GM13976 (cell line): ENCODE measurements at places on chromosomes 7 and 10.

DNA sequence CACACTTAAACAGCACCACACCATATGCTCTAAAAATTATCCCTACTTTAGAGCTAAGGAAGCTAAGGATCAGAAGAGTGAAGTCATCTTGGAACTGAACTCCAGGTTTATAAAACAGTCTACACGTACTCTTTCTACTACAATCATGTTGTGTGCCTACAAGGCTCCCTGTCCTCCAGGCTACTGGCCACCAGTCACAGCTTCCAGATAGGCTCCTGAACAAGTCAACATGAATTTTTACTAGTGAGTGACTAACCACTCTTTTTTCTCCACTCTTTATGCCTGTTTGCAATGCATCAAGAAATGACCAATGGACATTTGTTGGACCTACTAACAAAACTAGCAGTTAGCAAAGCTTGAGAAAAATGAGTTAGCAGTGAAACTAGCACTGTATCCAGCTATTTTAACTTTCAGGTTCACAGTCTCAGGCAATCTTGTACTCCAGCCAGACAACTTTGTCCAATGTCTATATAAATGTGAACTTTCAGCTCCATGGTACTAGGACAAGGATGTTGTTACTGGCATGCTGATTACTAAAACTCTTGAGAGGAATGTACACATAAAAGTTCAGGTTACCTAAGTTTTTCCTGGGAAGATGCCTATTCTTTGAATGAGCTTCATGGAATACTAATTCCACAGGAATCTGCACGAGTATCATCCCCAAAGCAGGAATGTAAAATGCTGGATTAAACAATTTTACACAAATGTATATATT lies 180.0 kb downstream of the BTAF1 start:
- no peak for DNase-seq

- DNase-seq, result no peak
These were observed 25.9 kb upstream of the GTPBP4 start for GRCh38 chr10:962342-962741.

- DNase-seq, result no peak
These were observed 65.2 kb downstream of the CREB3L2 start for GRCh38 chr7:137936509-137937201.

DNA sequence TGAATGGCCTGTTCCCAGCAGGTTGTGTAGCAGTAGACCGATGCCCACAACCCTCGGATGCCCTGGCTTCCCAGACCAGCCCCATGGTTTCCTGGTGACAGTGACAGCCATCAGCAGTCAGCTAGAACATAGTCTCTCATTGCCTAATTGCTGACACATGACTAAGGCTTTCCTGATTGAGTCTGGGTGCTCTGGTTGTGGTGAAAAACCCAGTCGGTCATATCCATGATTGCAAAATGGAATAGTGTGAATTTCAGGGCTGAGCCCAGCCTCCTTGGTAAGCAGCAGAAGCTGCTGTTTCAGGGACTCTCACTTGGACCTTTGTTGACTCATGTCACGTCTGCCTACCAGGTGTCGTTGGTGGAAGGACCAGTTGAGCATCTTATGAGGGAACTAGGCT lies 36.6 kb downstream of the POR start:
- no peak for DNase-seq

GRCh38 chr10:119325131-119325530 lies 117.8 kb downstream of the GRK5 start:
- DNase-seq, result no peak

DNA sequence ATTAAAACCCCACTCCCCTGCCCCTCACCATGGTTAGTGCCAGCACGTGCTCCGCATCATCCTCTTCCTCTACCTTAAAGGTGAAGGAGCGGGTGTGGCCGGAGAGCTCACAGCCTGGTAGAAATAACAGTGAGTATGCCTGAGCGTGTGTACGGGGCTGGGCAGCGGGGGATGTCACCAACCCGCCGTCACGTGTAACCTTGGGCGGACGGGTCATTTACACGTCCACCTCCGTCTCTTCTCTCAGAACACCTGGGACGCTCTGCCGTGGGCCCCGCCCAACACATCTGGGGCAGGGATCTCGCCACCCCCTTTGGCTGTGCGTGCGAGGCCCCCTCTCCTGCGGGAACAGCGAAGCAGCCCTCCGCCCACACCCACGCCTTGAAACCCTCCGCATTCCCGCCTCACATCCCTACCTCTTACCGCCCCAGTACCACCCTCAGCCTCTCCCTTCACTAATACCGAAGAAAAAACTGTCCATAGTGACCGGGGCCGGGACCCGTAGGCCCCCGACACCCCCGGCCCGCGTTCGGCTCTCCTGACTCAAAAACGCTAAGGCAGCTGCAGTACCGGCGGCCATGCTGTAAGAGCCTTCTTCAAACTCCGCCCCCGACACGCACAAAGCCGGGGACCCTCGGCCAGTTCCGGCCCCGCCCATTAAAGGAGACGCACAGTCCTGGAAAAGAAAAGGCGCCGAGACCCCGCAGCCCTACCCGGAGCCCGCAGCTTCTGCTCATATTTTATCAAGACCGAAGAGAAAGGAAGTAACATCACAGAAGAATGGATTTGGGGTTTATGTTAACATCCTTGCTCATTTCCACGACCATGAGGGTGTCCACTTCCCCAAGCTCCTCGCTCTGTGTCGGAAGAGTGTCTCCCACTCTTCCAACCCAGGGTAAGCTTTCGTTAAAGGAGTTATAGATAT lies at the start of gene NPM3:
Gene NPM3, minus strand, starts transcription at position 636 of the 925 bp plus-strand sequence. Its CDS starts 56 bp downstream, at position 580.
- peak; percentile 93 for DNase-seq

- DNase-seq, result peak; percentile 36
These were observed 628 bp downstream of the MPLKIP start for GRCh38 chr7:40133561-40134427.

- DNase-seq, result no peak
These were observed 27.8 kb downstream of the GARIN1A start for GRCh38 chr7:128699895-128700294.

- DNase-seq, result no peak
These were observed 232.8 kb downstream of the GLRX3 start for GRCh38 chr10:130368761-130369560.

DNA sequence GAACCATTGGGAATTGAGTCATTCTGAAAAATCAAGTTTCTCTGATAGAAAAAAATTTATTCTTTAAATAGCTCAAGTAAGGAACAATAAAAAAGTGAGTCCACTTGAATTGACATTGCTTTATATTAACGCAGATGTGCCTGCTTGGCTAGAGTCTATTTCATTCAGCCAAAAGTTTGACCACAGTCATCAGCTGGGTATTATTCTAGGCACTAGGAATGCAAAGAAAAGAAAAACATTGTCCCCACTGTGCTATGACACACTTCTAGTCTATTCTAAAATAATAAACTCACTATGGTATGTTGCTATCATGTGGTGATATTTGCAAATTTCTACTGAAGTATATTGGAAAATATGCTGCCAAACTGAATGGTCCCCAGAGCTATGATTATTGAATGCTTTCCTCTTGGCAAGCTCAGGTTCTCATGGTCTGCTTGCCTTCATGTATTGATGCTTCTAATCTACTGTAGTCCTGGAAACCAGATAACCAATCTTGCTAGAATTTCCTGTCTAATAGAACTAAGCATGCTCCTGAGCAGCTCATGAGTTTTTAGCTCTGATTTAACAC lies 8.3 kb downstream of the SFRP4 start:
- DNase-seq, result no peak

DNA sequence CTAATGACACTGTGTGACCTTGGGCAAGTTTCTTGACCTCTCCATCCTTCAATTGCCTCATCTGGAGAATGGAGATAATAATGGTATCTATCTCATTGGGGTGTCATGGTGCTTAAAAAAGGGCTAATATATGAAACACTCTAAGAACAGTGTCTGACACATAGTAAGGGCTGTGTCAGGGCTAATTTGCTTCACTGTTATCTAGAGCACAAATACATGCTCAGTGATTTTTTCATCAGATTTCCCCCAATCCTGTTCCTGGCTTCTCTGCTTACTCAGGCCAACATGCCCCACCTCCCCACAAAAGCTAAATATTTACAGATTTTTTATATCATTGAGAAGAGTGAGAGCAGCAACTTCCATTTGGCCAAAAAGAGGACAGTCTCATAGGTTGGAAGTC lies 20.6 kb downstream of the WIPF3 start:
- no peak for DNase-seq

- DNase-seq, result no peak
These were observed 4.7 kb upstream of the HIP1 start for GRCh38 chr7:75743455-75743859.

DNA sequence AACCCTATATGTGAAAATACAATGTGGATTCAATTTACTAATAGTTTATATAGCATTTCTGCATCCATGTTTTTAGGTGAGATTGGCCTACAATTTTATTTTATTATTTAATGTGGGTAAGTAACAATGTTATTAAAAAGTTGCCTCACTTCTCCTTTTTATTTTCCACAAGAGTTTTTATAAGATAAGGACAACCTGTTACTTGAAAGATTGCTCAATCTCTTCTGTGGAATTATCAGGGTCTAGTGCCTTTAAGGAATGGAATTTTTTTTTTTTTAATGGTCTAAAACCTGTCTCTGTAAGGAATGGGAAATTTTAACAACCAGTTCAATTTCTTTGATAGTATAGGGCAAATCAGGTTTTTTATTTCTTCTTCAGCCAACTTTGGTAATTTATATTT lies 53.9 kb upstream of the RAB18 start:
- DNase-seq, result no peak

DNA sequence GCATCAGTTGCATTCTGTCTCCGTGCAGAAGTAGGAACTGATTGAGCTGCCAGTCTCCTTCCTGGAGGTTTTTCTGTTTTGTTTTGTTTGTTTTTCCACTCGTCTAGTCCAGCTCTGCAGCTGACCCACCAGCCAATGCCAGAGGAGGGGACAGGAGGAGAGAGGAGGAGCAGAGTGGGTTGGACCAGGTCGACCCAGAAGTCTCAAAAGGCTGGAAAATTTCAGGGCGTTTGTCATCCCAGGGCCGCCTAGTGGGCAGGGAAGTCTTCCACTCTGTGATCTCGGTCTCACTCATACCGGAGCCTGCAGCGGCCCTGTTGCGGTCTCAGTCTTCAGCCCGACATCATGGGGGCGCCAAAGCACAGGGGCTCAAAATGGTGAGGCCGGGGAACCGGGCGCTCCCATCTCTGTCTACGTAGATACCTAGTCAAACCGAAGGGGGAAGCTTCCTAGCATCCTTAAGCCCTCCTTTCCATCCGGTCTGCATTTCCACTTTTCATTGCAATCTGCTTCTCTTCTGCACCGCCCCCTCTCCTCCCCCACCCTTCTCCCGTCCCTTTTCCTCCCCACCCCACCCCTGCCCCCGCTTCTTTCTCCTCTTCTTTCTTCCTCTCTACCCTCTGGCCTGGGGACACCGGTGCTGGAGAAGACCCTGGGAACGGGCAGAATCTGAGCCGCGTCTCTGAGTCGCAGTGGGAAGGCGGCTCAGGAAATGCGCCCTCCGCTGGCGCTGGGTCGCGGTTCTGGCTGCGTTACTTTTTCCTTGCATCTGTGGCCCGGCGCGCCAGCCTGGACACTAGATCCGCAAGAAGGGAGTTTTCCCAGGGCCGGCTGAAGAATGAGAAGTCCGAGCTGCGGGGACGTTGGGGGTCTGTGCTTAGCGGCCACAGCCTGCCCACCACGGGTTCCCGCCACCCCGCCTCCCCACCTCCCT lies 16.2 kb upstream of the PAX2 start:
- no peak for DNase-seq

GRCh38 chr7:140153666-140154161 lies 23.1 kb downstream of the KDM7A start:
- peak; percentile 24 for DNase-seq

GRCh38 chr10:86522510-86522855 lies 891 bp upstream of the WAPL start:
- DNase-seq, result no peak

- peak; percentile 64 for DNase-seq
These were observed 72.7 kb downstream of the LHPP start for GRCh38 chr10:124534231-124534798.

DNA sequence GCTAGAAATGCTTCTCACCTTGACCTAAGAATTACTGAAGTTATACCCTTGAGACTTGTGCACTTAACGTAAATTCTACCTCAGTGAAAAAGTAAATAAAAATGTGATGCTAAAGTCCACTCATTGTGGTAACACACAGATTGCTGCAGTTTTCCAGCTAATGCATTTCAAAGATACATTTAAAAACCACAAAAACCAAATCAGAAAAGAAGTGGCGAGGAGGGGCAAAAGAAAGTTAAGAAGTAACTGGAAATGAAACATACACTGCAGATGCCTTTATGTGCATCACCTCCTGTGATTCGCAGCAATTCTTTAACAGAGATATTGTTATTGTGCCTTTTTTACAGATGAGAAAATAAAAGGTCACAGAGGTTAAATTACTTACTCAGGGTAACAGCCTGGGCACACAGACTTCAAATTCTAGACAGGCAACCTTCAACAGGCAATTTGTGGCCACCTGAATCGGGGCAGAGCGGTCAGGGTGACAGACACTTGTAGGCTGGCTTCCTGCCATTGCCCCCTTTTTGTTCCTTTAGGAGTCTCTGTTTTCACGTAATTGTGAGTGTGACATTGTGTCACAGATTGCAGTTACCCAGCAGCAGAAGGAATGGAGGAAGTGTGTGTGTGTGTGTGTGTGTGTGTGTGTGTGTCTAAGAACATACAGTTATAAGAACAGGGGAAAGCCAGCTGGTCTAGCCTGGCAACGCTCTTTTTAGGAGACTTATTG lies 1.9 kb downstream of the WIPF3 start:
- DNase-seq, result no peak

DNA sequence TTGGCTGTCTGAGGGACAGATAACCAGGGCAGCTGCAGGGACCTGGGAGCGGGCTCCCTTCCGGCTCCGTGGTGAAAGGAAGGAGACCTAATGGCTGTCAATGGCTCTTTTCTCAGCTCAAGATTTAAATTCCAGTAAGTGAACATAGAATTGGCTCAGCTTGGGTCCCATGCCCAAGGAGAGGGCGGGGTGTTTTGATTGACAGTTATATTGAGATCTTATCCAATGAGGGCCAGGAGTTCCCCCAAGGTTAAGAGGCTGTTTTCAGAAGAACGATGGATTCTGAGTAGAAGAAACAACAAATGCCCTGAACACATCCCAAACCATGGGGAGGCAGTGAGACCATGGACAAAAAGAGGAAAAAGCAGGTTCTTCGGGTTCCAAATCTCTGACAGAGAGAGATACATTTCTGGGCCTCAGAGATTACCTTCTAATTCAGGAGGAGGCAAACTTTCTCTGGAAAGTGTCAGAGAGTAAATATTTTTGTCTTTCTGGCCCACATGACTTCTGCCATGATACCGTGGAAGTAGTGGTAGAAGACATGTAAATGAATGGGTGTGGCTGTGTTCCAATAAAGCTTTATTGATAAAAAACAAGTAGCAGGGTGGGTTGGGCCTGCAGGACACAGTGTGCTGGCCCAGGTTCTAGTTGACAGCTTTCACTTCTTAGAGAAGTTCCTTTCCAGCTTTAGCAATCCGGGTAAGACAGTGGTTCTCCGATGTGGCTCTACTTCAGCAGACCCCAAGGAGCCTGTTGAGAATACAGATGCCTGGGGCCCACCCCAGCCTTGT lies 219.6 kb downstream of the RPS24 start:
- no peak for DNase-seq
